ENCODE measurements at places on chromosomes 2 and 18. TPM values are rescaled to one million over a fixed set of nuclear protein-coding genes. Genes with fewer than 3 reads are reported as not detected.

Gene MFF
- total RNA-seq = 153 TPM

Gene STAT4
- 4.5 TPM for total RNA-seq

Gene CABYR
- total RNA-seq = 6.4 TPM

Gene FAM161A
- 0.70 TPM for total RNA-seq

Gene ARL5A
- total RNA-seq = 34.0 TPM

Gene UGT1A4
- total RNA-seq = not detected

Gene NXPH2
- 0.27 TPM for total RNA-seq

Gene CCDC85A
- total RNA-seq = not detected
